ENCODE measurements at places on chromosomes 3 and 15.
A peak's percentile ranks its signal among the peaks of the same experiment; 100 is the strongest.

DNA sequence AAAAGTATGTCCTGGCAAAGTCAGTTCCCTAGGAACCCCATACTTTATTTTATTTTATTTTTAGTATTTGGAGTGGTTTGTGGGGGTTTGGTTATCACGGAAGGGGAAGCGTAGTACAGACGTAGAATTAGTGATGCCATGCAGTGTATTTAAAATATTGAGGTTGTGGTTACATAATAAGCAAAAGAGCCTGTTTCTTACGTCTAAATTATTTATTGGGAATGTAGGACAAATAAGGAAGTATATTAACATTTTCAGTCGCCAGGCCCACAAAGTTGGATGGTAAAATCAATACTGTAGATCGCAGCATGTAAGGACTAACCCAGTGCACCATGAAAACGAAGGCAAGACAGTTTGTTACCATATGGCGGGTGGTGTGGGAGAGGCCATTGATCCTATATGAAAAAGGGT, 558 bp downstream of the DTWD1 start:
- DNase-seq, result no peak

GRCh38 chr15:52417957-52418356, 110.7 kb downstream of the MYO5A start:
- DNase-seq, result no peak

DNA sequence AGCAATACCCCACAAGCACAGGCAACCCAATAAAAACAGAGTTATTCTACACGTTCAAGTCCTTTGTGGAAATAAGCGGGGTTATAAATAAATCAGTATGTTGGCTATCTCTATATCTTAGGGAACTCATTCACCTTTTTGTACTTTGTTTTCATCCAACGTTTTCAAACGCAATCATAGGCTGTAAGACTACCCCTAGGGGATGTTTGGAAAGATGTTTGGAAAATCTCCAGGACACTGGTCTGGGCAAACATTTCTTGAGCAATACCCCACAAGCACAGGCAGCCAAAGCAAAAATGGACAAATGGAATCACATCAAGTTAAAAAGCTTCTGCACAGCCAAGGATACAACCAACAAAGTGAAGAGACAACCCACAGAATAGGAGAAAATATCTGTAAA, 70.1 kb downstream of the CLDN11 start:
- no peak for DNase-seq

GRCh38 chr15:74628949-74629348, 13.3 kb downstream of the CLK3 start:
- no peak for DNase-seq

GRCh38 chr3:56288258-56288657, 180.0 kb downstream of the ERC2 start:
- no peak for DNase-seq

DNA sequence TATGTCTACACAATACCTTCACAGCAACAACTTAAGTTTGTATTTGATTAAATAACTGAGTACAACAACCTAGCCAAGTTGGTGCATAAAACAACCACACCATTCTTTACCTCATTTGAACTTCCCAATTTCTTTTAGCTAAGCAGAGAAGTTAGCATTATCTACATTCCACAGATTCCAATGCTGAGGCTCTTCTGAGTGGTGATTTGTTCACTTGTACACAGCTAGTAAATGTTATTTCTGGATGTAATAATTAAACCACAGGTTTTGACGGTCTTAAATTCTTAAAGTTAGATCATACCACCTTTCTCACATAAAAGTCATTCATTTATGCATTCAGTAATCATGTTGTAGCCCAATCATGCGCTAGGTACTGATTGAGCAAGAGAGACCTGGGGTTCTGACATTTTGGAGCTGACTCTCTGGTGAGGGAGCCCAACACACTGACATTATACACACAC, 102.5 kb downstream of the SST start:
- DNase-seq, result no peak

DNA sequence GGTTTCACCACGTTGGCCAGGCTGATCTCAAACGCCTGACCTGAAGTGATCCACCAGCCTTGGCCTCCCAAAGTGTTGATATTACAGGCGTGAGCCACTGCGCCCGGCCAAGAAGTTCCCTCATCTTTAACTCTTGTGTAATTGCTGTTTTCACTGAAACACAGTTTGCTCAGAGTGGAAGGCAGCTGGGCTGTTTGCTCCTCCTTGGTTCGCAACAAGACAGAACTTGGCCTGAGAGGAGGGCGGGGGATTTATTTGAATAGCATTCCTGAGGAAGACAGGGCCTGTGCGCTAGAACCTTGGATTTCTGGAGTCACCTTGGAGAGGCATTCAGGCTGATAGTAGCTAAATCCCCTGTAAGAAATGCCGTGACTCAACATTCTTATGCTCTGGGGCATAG, 226.7 kb upstream of the MCTP2 start:
- no peak for DNase-seq

- no peak for DNase-seq
These were observed 156.6 kb downstream of the RPLP1 start for GRCh38 chr15:69609176-69609575.

GRCh38 chr3:36943601-36944000, 1.3 kb downstream of the TRANK1 start:
- no peak for DNase-seq

GRCh38 chr3:105608623-105609022, 241.9 kb downstream of the ALCAM start:
- no peak for DNase-seq

DNA sequence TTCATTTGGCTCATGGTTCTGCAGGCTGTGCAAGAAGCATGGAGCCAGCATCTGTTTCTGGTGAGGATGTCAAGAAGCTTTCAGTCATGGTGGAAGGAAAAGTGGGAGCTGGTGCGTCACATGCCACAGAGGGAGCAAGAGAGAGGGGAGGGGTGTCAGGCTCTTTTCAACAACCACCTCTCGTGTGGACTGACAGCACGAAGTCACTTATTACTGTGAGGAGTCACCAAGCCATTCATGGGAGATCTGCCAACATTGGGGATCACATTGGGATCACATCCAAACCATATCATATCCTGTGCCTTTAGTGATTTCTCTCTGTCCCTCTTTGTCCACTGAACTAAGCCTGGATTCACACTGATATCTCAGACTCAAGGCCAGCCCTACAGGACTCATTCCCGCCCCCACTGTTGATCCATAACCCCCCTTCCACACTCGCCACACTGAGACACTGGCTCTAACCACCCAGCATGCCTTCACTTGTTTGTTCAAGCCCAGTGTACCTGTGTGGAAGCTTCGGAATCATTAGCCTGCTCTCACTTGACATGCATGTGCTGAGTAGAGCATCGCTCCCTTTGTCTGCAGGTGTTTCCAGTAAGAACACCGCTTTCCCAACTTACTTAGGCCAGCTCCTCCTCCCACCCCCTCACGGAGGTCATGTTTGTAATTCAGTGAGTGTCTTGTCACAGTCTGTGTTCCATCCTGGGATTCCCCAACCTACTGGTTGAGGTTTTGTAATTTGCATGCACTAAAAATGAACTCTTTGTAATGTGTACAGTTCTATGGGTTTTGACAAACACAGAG, 132.2 kb downstream of the KLF13 start:
- DNase-seq, result no peak

DNA sequence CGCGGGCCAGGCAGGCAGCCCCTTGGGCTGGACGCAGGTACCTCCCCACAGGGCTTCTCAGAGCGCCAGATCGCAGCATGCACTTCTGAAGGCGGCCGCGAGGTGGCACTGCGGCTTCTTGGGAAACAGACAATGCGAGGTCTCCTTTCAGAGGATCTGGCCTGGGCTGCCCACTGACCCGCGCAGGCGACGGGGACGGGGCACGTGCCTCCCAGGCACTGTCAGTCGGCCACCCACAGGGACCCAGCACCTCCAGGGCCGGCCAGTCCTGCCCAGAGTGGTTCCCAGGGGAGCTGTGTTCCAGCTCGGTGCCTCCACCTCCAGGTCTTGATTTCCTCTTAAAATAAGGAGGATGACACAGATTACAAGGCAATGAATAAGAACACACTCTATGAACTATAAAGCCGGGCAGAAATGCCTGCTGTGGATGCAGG, 24.4 kb upstream of the TXNRD3 start:
- peak; percentile 73 for DNase-seq

GRCh38 chr3:52537165-52537620, 788 bp downstream of the UQCC5 start:
- no peak for DNase-seq

DNA sequence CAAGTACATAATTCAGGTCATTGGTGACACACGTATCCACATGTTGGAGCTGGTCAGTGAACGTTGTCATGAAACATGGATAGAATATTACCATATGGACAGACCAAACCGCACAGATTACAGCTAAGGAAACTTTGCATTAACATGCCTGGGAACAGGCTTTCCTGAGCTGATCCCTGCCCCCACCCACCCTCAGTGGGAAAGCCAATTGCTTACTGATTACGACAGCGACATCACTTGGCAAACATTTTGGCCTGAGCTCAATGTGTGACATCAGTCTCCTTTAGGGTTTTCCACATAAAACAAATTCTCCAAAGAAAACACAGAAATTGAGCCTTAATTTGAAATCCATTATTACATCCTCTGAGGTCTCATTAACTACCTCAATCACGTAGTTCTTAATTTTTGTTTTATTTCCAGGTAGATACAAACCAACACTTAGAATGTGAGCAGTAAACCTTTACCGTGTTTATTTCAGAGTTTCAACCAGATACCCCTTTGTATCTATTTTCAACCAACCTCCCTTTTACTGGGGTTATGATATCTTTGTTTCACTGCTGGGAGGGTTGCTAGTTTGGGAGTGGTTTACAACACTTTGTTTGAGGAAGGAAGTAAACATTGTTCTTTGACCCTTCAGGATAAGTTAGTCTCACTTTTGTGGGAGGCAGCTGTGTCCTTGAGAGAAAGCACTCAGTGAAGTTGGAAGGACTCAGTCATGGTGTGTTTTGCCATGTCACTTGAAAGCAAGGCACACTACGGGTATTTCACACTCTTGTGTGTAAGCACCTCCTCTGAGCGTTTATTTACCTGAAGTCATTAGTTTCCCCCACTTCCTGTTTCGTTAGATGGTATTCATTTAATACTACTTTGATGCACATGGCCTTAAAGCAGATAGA, 103.1 kb downstream of the CMSS1 start:
- DNase-seq, result no peak

DNA sequence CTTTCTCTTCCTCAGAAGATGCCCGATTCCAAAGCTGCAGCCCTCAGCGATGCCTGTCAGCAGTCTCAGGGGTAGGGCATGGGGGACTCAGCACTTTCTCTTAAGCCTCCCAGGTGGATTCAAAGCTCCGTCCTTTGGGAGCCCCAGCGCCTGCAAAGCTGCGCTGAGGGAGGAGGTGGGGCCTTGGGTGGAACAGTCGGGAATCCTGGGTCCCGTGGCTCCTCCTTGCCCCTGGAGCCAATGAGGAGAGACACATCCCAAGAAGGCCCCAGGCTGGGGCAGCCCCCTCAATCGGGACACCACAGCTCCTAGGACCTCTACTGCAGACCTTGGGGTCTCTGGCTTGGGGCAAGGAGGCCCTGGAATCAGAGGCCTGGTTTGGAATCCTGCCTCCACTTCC, 227.5 kb upstream of the IGF1R start:
- DNase-seq, result no peak

DNA sequence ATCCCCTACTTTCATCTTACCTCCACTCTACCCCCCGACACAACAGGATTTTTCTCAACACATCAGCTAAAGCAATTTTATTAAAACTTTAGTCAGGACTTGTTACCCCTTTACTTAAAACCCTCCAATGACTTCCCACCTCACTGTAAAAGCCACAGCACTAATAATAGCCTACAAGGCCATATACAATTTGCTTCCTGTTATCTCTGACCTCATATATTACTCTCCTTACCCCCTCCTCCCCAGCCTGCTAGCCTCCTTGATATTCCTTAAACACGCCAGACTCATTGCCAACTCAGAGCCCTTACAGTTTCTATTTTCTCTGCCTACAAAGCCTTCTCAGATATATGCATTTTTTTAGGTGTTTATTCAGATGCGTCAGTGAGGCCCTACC, 54.4 kb downstream of the DCUN1D1 start:
- DNase-seq, result no peak

GRCh38 chr15:75648156-75649000, 666 bp downstream of the SNX33 start:
- DNase-seq, result no peak

DNA sequence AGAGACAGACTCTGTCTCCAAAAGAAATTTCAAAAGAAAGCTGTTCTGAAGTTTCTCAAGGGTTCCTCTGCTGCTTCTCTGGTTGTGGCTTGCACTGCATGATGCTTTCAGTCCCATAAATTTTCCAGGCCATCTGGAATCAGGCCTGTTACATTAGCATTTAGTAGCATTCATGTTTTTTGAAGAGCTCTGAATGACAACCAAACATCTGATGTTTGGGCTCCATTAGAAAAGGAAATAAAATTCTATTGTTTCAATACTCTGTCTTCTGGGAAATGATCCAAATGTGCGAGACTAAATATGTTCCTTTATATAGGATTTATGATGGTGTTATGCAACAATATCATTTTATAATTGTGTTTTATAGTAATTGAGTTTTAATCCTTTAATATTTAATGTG, 455.8 kb downstream of the GABRG3 start:
- DNase-seq, result peak; percentile 29

DNA sequence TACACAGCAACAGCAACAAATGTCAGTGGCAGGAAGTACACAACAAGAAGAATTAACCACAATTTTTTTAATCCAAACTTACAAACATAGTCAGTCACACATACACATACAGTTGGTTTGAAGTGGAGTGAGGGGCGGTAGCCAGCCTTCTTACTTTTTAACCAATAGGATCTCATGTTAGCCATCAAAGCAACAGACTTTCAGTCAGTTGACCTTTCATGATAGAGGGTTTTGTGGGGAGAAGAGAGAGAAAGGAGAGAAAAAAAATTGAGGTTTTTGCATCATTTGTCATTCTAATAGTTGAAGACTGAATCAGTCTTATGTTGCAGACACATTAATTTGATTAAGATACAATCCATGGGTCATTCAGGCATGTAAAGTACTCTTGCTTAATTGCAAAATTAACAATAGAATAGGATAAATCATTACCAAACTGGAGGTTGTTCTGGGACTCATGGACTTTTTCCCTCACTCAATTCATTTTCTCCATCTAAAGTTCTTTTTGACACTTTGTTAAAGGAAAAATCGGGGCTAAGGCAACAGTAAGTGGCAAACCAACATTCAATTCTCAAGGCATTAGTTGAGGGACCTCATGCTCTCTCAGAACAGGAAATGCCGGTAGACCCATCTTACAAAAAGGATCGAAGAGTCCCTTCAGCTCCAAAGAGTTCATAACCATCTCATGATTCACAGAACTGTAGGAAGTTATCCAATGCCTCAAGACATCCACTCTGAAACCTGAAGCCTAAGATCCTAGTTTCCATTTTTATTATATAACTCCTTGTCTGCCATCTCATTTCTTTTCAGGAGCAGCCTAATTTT, 159.5 kb upstream of the LPP start:
- no peak for DNase-seq

All from NCI-H1092 (cell line).